ENCODE measurements at places on chromosomes 2 and 18. TPM values are rescaled to one million over a fixed set of nuclear protein-coding genes. Genes with fewer than 3 reads are reported as not detected.
A peak's percentile ranks its signal among the peaks of the same experiment; 100 is the strongest.

BUB1 gene
- 75.5 TPM for total RNA-seq

KCNJ3 gene
- total RNA-seq, result not detected

CHAC2 gene
- 29.6 TPM for total RNA-seq

DNA sequence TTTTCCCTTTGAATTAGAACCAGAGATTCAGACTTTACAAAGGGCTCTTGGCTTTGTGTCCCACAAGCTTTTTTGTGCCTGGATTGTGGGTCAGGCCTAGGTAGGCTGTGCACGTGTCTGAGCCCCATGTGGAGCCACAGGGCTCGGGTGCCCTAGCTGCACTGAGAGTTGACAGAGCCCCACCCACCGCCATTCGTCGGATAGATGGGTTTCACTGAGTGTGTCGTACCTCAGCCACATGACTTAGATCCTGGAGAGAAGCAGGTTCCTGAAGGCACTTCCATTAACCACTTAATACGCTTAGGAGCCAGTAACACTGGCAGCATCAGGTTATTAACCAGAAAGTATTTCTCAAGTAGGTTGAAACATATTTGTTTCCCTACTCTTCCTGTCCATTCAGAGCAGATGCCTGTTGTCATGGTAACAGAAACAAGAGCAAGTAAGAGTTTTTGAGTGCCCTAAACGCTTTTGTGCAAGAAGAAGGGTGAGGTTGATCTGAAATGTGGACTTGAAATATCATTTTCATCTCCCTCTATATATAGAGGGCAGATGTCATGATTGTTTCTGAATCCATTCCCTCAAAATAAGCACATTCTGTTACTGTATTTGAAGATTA, 30.0 kb downstream of the ADCYAP1 start:
- no peak overlapping the region for H3K4me3 ChIP-seq
- no peaks in the 10 kb centered on the region for H3K36me3 ChIP-seq
- H3K4me1 ChIP-seq, result no peaks in the 10 kb centered on the region
- no peak overlapping the region for H3K27ac ChIP-seq

DNA sequence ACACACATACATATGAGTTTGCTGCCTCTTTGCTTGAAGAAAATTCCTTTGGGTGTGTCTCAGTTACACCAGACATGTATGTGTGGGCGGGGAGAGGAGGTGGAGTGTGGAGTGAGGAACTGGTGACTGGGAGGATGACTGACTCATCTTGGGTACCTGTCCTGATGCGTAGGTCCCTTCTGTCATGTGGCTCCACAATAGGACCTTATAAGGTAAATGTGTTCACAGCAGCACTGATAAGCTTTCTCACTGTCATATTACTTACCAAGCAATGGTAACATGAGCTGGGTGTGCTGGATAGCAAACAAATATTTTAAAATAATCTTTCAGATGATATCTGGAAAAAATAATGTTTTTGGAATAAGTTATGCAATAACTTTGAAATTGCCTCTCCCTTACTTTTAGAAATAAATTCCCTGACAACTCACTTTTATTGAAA, 45.1 kb downstream of the SLC9A2 start:
- peaks cover 27% of the 10 kb centered on the region for H3K4me1 ChIP-seq
- H3K27ac ChIP-seq, result no peak overlapping the region
- no peak overlapping the region for H3K4me3 ChIP-seq
- DNase-seq, result peak; percentile 47

- no peaks in the 10 kb centered on the region for H3K27me3 ChIP-seq
- no peak overlapping the region for H3K4me3 ChIP-seq
- DNase-seq, result no peak
- H3K27ac ChIP-seq, result no peak overlapping the region
Measured at GRCh38 chr2:34401186-34401585, 802.1 kb upstream of the FAM98A start.

- H3K27me3 ChIP-seq, result peaks cover 3% of the 10 kb centered on the region
- H3K36me3 ChIP-seq, result no peaks in the 10 kb centered on the region
- peaks cover 42% of the 10 kb centered on the region for H3K4me1 ChIP-seq
- H3K27ac ChIP-seq, result no peak overlapping the region
Measured at GRCh38 chr2:190763901-190764514, 115.1 kb downstream of the NAB1 start.

SNORC gene
- 1.5 TPM for total RNA-seq

DNA sequence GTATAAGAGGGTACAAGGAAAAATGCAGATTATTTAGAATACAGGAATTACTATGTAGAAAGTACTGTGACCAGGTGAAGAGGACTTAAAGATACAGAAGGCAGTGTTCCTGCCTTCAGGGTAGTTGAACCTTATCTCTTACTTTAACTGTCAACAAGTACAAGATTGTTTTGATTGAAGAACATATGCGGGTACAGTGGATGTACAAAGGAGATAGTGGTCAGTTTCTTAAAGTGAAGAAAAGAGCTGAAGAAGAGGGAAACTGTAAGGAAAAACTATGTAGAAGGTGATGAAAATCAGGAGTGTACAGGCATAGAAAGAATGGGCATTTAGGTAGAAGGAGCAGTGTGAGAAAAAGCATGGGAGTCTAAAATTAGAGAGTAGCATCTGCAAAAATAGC, 2.2 kb downstream of the RALBP1 start:
- no peak overlapping the region for H3K27ac ChIP-seq
- DNase-seq, result no peak
- no peaks in the 10 kb centered on the region for H3K27me3 ChIP-seq
- H3K4me3 ChIP-seq, result peak overlapping the region; percentile 89
